Activated CD4-positive, alpha-beta T cell treated with anti-CD3 and anti-CD28 coated beads, Interleukin-2, amount 10 ng/mL, durations not matched to agents 7 days and 5 days (primary cell): ENCODE measurements at places on chromosomes 7 and 10.

DNA sequence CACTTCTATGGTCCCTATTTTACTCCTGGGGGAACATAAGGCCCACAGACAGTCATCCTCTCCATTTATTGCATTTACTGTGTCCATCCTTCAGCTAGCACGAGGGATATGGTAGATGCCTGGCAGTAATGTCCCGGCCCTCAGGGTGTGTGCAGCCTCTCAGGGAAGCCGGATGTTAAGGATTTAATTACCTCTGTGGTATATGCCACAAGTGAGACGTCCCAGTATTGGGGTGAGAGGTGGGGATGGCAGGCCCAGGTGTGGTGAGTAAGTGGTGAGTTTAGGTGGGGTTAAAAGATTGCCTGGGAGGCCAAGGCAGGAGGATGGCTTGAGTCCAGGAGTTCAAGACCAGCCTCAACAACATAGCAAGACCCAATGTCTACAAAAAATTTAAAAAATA is 144.9 kb downstream of the SH3PXD2A start:
- no peak for DNase-seq

DNA sequence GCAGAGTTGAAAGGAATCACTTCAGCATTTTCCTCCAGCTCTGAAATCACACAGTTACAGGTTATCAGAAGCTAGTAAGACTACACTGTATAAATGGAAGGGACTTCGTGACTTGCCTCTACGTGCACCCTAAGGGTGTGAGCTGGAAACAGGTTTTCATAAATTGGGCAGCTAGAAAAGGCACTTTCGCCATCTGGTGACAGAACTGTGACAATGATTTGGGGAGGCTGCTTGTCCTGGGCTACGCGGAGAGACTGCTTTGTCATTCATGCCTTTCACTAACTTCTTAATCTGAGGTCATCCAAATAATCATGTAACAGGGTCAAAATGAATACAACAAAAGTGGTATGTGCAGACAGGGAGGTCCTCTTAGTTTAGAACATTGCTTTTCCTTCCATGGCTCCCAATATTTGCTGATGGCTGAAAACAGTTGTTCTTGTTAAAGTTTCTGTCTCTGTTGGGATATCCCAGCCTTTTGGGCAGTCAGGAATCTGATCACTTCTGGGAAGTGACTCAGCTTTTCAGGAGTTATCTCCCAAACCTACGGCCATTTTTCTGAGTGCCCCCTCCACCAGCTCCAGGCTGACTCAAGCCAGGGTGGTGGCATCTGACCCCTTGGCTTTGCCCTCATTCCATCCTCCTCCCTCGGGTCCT is 17.8 kb downstream of the VWC2 start:
- DNase-seq = no peak

- no peak for DNase-seq
These were observed 54.4 kb downstream of the CDCA7L start for GRCh38 chr7:21891291-21891690.

GRCh38 chr10:93947055-93947454 is 46.7 kb upstream of the PLCE1 start:
- no peak for DNase-seq

DNA sequence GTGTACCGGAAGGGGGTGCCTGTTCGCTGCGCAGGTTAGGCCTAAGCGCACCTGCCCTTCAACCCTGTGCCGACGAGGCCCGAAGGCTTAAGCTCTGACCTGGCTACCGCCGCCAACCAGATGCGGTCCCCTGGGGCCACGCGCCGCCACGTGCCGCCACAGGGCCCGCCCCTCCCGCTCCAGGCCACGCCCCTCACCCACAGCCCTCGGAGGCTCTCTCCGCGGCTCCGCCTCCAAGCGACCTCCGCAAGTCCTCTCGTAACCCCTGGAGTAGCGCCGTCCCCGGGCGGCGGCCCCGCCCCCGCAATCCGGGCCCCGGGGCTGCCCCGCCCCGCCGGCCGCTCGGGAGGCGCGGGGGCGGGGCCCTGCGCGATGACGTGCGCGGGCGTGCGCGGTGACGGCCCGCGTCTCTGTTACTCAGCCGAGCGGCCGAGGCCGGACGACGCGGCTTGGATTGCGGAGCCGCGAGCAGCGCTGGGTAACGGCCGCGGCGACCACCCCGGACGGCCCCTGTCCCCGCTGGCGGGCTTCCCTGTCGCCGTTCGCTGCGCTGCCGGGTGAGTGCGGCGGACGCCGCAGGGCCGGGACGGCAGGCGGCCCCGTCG is at the start of gene MAPK8:
MAPK8 (plus strand) TSS at position 413 of the 605 bp plus-strand sequence. CDS start 94,984 bp downstream, outside the sequence.
- DNase-seq = peak; percentile 89

DNA sequence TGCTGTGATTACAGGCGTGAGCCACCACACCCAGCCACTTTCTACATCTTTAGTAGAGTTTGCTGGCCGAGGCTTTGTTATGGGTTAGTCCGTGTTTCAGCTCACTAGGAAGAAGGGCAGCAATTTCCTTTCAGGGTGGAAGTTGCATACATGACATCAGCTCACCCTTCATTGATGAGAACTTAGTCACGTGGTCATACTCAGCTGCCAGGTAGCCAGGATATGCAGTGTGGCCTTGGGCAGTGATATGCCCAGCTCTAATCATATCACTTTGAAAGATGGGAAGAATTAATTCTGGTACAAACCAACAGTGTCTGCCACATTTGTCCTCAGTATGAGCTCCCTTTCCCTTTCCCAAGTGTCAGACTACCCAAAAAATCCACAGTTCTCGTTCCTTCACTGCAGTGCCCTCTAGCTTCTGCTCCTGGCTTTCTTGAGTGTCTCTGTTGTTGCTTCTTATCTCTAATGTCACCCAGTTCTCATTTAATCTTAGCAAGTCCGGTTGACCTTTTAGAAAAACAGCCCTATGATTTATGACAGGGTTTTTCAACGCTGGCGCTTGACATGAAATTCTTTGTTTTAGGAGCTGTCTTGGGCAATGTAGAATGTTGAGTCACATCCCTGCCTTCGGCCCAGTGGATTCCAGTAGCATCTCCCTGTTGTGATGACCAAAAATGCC is 108.7 kb upstream of the ITGB1 start:
- no peak for DNase-seq

- no peak for DNase-seq
These were observed 364.7 kb upstream of the POM121L12 start for GRCh38 chr7:52670608-52671225.

GRCh38 chr7:12162415-12163113 is 48.5 kb upstream of the TMEM106B start:
- no peak for DNase-seq

DNA sequence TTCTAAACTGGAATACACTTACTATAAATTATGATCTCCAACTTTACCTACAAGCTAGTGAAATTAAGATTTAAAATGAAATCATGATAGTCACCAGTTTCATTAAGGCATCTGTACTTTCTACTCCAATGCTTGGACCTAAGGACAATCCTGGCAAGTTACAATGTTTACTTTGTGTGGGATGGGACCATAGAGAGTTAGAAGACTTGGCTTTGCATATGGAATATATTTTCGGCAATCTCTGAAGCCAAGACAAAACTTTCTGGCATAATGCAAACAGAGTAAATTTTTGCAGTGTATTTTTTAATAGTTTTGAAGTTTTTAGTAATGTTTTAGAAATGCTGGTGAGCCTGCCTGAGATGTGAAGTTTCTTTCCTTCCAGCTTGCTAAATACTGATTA is 248.9 kb downstream of the ABCA13 start:
- no peak for DNase-seq

- DNase-seq = no peak
These were observed 649.0 kb upstream of the PCDH15 start for GRCh38 chr10:55449981-55450380.

GRCh38 chr10:8211631-8212030 is 157.1 kb downstream of the GATA3 start:
- no peak for DNase-seq

- no peak for DNase-seq
These were observed 53.4 kb upstream of the CAMK2B start for GRCh38 chr7:44378744-44379143.

- no peak for DNase-seq
These were observed 29.1 kb upstream of the LHFPL3 start for GRCh38 chr7:104299323-104299722.

GRCh38 chr10:11110539-11110938 is 92.9 kb downstream of the CELF2 start:
- no peak for DNase-seq

DNA sequence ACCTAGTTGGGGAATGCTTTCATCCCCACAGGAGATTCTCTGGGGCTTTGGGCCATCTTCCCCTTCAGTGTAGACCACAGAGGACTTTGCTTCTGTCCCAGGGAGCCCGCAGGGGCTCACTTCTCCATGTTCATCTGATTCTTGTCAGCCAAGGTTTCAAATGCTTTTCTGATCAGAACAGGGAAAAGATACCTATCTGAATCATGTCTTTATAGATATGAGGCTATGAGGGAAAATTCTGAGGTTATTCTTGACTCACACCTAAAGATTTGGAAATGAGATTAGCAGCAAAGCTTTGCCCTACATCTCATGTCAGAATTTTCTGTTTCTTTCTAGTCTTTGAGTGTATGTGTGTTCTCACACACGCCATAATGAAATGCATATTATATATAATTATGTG is 53.3 kb downstream of the FIGNL1 start:
- no peak for DNase-seq

DNA sequence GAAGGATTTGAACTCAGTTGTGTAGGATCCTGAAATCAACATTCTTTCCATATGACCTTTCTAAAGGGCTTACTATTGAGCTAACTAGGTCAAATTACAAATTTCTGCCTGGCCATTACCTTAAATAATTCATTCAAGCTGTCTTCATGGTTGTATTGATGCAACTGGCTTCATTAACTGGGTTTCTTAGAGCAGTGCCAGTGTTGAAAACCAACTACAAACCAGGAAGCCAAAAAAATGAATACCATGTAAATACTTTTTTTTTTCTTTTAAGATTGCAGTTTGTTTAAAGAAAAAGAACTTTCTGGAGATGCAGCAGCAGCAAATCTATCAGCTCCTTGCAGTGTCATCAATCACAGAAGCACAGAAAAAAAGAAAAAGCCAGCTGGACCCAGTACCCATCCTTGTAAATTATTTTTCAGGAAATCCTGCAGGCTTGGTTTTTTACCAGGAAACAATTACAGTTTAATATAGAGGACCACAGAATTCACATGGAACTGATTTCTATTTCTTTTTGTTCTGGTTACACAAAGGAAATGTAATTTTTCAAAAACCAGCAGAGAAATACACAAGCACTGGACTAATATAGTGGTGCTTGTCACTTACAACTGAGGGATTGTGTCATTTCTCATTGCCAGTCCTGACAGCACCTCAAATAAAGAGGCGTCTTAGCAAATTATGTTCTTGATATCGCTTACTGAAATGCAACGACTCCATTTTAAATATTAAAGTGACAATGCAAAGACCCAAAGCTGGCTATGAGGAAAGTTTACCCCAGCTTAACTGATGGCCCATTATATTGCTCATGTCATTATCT is 131.9 kb downstream of the TMEM26 start:
- DNase-seq = no peak

DNA sequence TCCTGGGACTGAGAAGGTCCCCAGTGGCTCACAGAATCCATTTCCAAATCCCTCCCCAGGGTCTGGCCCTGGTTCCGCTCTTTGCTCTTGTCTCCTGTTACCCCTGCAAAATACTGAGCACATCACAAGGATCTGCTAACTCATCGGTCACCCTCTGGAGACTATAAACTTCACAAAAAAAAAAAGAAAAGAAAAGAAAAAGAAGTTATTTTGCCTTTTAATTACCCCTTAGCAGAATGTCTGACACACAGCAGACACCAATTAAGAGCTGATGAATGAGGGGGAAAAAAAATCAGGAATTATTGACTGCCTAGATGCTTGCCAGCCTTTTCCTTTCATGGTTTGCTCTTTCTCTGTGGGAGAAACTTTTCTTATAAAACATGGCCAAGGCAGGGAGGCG is 578.7 kb downstream of the GRID1 start:
- DNase-seq = no peak

DNA sequence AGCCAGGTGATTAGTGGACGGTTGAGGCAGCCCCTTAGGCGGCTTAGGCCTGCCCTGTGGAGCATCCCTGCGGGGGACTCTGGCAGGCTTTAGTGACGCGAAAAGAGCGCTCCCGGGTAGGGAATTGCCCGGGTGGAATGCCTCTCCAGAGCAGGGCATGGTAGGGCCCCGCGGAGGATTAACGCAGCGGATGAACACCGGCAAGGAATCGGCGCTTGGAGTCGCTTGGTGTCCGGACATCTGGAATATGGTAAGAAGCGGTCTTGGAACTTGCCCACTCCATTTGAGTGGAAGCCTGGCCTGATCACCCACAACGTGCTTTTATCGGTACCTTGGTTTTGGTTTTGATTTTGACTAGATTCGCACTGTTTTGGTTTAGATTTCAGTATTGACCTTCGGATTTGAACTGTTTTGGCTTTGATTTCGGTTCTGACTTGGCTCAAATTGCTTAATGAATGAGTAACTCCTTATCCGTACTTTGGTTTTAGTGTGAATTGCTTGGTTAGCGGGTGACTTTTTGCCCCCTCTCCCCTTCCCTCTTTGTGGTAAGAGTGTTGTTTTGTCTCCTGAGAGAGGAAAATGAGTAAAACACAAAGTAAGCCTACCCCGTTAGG is 24.2 kb upstream of the CHST3 start:
- DNase-seq = no peak

DNA sequence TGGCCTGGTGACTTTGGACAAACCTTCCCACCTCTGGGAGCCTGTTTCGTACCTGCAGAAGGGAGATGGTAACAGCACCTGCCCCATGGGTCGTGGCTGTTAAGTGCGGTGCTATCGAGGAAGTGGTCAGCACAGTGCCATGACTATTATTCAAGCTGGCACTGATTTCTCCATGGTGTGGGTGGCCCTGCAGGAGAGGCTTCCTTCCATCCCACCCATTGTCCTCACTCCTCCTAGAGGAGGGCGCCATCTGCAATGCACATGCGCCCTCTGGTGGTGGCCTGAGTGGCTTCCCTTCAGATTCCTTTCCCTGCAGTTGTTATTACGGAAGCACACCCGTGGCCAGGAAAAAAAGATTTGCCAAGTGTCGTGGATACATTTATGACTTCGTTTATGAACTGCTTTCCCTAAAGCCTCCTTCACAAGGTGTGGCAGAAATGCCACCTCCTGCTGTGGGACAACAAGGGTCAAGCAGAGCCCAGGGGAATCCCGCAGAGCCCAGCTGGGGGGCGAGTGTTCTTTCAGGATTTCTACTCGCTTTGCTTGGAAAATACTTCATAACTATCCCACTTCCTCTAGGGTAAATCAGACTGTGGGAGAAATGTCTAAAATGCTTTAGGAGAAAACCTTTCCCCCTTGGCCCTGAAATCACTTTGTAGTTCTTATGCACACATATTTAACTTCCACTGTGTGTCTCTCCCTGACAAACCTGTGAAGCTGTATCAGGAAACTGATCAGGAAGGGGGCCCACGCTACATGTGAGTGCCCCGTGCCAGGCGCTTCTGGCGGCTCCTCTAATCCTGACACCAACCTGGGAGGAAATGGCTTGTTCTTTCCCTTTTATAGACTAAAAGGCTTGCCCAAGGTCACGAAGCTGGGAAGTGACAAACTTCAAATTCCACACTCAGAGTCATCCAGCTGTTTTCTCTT is 98.0 kb upstream of the ANLN start:
- DNase-seq = peak; percentile 72

DNA sequence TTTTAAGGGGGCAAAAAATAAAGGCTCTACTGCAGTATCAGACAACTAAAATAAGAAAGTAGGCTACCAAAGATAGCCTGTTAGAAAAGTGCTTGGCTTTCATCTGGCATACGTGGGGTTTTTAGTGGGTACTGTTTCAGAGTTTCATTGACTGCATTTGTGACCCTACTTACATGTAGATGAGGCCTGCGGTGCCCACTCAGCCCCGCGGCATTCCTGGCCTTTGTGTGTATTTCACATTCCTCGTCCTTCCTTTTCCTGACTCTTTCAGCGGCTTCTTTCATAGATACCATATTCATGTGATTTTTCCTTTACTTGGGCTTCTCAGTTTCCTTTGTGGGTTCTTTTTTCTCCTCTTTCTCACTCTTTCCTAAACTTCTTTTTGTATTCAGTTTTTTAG is 50.7 kb downstream of the UBE3C start:
- DNase-seq = no peak
